ENCODE measurements at places on chromosomes 11 and 22.
A peak's percentile ranks its signal among the peaks of the same experiment; 100 is the strongest.

- DNase-seq = no peak
These were observed 309.7 kb upstream of the MTNR1B start for GRCh38 chr11:92659793-92660192.

GRCh38 chr11:134800130-134800529, 388.1 kb upstream of the B3GAT1 start:
- DNase-seq = no peak

DNA sequence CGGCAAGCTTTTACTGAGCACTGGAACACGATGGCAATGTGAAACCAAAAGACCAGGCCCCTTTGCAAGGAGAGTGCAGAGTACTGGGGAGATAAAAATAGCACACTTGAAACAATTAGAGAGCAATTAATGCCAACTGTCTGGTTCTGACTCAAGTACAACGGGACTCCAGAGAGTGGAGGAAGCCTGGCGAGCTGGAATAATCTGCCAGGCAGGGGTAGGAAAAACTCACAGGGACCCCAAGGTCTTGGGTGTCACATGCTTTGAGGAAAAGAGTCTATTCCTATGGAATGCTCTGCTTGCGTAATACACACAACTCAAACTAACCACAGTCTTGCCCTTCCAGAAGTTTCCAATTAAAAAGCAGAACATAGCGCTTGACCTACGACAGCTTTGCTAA, 113.0 kb upstream of the CLMP start:
- DNase-seq = no peak

DNA sequence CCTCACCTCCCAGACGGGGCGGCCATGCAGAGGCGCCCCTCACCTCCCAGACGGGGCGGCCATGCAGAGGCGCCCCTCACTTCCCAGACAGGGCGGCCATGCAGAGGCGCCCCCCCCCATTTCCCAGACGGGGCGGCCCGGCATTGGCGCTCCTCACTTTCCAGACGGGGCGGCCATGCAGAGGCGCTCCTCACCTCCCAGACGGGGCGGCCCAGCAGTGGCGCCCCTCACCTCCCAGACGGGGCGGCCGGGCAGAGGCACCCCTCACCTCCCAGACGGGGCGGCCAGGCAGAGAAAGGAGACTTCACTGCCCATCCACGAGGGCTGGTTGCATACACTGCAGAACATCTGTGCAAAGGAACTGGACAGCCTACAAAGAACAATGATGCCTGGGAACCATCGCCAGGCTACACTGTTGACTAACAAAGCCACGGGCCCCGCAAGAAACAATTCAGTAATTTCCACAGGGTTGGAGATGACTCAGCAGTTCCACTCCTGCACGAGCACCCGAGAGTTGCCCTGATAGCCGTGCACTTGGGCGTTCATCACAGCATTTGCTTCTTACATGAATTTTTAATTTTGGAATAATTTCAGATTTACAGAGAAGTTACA, 58.7 kb downstream of the CTTN start:
- peak; percentile 65 for DNase-seq

DNA sequence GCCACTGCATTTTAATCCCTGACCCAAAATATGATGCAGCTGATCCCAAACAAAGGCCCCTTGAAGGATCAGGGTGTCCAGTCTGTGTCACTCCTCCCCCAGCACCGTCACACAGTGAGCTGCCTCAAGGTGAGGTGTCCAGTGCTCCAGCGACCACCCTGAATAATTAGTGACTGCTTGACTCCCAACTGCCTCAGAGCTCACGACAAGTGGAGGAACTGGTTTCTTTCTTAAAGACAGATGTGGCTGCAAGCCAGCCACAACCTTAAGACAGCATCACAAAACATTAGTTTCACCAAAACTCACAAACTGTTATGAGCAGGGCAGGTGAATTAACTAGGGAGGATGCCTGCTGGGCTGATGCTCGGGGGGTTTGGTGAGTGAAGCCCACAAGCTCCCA, 74.6 kb downstream of the PIWIL3 start:
- no peak for DNase-seq

Data from pons (tissue), 1 donor.